ENCODE measurements at places on chromosomes 3 and 15.
A peak's percentile ranks its signal among the peaks of the same experiment; 100 is the strongest.

DNA sequence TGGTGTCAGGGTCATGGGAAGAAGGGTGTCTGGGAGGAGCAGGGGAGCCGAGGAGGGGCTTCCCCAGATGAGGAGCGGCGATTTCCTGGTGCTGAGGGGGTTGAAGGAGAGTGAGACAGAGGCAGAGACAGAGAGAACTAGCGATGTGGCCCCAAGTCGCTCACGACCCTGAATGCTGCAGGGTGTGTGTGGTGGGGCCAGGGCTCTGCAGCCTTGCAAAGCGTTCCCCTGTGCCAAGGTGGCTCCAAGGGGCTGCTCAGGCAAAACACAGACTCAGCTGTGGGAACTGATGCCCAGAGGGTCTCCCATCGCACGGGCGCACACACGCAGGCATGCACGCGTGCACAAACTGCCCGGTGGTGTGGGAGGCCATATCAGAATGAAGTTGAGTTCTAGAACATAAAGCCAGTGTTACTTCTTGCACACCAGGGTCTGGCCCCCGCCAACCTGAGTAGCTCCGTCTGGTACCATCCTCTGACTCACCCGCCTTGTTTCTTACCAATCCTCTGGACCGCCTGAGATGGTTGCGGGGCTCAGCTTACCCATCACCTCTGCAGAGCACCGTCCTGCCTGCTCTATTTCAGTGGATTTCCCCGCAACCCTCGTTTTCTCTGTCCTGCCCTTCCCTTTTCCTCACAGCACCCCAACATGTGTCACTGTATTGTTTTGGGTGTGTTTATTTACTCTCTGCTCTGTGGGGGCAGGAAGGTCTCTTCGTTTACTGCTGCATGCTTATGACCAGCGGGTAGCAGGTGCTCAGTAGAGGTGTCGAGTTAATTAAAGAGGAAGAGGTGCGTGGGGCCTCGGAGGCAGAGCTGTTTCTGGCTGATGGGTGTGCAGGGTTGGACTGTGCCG, 4.5 kb downstream of the MELTF start:
- no peak for DNase-seq

GRCh38 chr15:99437315-99438223, 128.2 kb upstream of the MEF2A start:
- peak; percentile 41 for DNase-seq

DNA sequence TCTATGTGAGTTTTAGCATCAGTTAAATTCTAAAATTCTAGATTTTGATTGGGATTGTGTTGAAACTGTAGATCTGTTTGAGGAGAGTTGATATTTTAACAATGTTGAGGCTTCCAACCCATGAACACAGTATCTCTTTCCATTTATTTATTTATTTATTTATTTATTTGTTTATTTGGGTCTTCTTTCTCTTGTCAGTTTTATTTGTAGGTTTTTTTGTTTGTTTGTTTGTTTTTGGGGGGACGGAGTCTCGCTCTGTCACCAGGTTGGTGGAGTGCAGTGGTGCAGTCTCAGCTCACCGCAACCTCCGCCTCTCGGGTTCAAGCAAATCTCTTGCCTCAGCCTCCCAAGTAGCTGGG, 25.3 kb downstream of the MRAS start:
- DNase-seq, result no peak

- DNase-seq, result no peak
Measured at GRCh38 chr15:36234743-36235142, 344.7 kb upstream of the CDIN1 start.

- no peak for DNase-seq
Measured at GRCh38 chr3:100227511-100227921, 33.3 kb upstream of the TBC1D23 start.

DNA sequence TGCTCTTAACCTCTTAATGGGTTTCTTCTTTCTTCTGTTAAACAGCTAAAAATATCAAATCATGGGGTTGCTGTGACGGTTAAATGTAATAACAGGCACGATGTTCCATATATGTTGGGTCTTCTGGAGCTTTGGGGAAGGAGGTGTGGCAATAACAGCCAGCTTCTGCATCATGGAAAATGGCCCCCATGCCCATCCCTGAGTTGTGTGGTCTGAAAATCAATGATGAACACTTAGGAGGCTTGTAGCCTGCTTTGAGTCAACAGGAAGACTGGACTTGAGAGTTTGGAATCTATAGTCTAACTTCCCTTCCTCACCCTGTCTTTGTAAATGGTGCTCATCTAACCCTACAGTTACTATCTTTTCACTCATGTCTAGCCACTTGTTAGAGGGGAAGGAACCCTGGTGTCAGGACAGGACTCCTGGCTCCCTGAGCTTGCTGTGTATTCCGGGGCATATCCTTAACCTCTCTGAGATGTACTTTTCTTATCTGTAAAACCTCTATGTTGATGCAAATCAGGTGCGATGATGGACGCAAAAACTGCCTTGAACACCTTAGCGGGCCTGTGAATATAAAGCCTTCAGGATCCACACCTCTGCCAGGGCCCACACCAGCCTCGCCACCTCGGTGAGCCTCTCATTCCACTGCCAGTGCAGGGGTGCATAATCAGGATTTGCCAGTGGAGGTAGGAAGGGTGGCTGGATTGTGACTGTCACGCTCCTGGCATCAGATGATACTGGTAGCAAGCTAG, 27.5 kb downstream of the SMAD3 start:
- no peak for DNase-seq

GRCh38 chr15:60582370-60583036, 103.6 kb upstream of the ICE2 start:
- no peak for DNase-seq

Data from right forelimb (tissue), 1 donor.